Astrocyte (in vitro differentiated cells and primary cell): ENCODE measurements at places on chromosomes 12 and 14. TPM values are rescaled to one million over a fixed set of nuclear protein-coding genes. Genes with fewer than 3 reads are reported as not detected.

The KRT78 gene
- not detected in 2 replicates for total RNA-seq

The HIGD1C gene
- total RNA-seq: not detected in 2 replicates

The GZMH gene
- not detected in 2 replicates for total RNA-seq

GRCh38 chr12:12810553-12811021 is 2.6 kb upstream of the DDX47 start:
- H3K4me3 ChIP-seq: no peak overlapping the region
- H3K36me3 ChIP-seq: peaks cover 11% of the 10 kb centered on the region
- H3K27me3 ChIP-seq: no peaks in the 10 kb centered on the region
- H3K27ac ChIP-seq: no peak overlapping the region
- H3K4me1 ChIP-seq: peaks cover 26% of the 10 kb centered on the region
- no peak for DNase-seq

DNA sequence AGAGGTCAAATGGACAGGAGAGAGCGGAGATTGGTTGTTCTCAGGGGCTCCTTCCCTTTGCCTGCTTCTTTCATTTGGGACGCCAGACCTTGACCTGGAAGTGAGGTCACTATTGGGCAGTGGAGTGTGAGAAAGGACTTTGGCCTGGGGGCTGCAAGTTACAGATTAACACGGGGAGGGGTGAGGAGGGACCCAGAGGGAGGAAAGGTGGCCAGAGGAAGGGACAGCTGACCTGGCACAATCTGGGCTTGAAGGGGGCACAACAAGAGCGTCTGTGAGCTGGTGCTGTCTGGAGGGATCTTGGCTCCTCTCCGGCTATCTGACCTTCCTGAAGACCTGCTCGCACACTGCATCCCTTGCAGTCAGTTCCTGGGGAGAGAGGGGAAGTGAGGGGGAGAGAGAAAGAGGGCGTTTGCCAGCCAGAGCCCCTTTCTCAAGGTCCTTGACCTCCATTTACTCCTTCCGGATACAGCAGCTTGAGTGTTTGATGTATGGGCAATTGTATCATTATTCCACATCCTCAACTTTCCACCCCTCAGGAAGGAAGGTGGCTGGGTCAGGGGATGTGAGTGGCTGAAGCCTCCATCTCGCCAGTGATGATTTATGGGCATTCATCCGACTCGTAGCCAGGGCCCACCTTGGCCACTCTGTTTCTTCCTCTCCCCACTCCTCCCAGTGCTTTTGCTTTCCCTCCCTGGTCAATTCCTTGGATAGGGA is 4.7 kb downstream of the RBP5 start:
- no peak for DNase-seq
- H3K36me3 ChIP-seq: no peaks in the 10 kb centered on the region
- H3K27ac ChIP-seq: no peak overlapping the region
- H3K4me3 ChIP-seq: no peak overlapping the region

DNA sequence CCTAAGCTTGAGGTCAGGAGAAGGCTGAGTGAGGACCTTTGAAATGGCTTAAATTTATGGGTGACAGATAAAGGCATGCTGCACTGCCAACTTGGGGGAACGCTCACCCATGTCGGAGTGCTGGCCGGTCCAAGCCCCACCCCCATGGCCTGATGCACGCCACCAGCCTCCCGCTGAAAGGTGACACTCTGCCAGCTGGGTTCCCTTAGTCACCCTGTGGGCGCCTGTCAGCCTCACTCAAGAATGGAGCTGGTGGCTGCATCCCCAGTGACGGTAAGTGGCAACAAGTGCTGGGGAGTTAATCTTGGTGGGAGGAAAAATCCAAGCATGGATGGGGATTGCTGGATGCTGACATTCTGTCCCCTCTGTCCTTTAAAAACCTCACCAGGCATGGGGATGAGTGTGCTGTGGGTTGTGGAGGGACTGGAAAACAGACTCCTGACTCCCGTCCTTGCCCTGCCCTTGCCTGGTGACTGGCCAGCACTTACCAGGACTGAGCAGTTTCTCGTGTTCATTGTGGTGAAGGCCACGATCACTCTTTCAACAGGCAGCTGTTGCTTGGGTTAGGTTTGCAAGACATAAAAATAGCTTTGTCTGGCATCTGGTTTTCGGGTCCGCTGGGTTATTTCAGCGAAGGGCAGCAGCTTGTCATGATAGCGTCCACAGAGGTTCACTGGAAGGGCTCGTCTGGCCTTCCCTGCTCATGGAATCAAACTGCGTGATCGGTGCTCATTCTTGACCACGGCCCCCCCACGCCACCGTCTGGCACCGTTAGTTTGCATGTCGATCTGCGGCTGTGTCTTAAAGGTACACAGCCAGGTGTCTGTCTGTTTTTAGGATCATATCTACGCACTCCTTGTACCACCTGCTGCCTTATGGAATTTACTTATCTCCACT is 15.0 kb downstream of the ACACB start:
- H3K27me3 ChIP-seq: no peaks in the 10 kb centered on the region
- no peaks in the 10 kb centered on the region for H3K36me3 ChIP-seq
- no peaks in the 10 kb centered on the region for H3K4me1 ChIP-seq

DNA sequence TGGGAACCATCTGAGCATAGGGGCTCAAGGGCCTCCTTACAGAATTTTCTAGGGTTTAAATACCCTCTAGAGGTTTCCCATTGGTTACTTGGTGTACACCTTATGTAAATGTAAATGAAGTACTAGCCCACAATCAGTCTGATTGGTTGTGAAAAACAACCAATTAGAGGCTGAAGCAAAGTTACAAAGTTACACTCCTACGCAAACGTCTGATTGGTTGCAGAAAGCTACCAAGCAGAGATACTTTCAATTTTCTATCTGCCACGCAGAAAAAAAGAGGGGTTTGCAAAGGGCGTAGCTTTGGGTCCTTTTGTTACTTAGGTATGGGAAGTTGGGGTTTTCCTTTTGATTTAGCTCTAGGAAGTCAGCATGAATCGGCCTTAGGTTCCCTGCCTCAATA is 1.8 kb upstream of the TMEM19 start:
- H3K27me3 ChIP-seq: no peaks in the 10 kb centered on the region
- no peak overlapping the region for H3K27ac ChIP-seq
- H3K4me3 ChIP-seq: no peak overlapping the region
- no peaks in the 10 kb centered on the region for H3K36me3 ChIP-seq
- DNase-seq: no peak
